Progenitor cell of endocrine pancreas (in vitro differentiated cells): ENCODE measurements at places on chromosomes 2 and 18.

DNA sequence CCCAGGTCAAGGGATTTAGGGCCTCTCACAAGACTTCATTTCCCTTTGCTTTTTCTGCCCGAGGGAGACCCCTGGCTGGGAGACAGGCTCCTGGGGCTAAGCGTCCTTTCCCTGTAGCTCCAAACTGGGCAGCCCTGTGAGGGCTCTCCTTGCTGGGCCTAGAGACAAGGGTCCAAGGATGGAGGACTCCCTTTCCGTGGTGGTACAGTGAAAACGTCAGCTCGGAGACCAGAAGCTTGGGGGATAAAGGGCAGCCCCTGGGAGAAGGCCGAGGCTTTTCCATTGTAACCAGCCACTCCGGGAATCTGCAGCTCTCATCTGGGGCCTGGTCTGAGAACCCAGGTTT lies 2.3 kb downstream of the SIX2 start:
- no peak for DNase-seq

GRCh38 chr2:172615727-172616261 lies 59.9 kb downstream of the PDK1 start:
- DNase-seq, result no peak

DNA sequence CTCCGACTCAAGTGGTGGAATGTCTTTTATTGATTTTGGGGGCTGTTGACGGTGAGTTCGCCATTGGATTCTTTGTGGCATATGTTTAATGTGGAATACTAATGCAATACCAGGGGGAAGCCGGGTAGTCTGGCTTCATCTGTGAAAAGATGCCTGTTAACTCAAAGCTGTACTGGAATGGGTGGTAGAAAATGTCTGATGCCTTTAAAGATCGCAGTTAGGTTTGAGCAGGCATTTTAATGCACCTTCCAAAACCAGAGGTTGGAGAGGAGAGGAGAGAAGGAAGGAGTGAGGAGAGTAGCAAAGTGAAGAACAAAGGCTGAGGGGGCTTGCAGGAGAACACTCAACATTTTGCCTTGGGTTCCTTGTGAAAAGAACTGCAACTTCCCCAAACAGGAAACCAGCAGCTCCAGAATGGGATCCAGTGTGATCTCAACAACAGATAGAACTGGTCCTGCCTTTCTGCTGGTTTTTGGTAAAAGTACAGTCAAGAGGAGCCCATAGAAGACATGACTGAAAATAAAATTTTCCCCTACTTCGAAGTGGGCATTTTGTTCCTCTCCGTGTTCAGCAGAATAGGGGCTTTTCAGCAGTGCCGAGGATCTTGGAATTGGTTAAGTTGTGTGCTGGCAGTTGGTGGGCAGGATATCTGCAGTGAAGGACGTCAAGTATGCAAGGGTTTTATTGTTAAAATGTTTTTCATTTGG lies 1.5 kb downstream of the ZNF532 start:
- no peak for DNase-seq

GRCh38 chr2:18251486-18251885 lies 309.0 kb downstream of the RDH14 start:
- no peak for DNase-seq

GRCh38 chr2:56981554-56981953 lies 797.8 kb downstream of the CCDC85A start:
- DNase-seq, result no peak

DNA sequence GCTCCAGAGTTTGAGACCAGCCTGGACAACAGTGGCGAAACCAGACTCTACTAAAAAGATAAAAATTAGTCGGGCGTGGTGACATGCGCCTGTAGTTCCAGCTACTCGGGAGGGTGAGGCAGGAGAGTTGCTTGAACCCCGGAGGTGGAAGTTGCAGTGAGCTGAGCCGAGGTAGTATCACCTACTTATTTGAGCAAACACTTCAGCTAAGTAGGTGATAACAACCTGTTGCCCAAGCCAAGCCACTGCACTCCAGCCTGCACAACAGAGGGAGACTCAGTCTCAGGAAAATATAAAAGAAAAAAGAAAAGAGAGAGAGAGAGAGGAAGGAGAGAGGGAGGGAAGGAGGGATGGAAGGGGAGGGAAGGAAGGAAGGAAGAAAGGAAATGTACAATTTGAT lies 21.3 kb downstream of the FER1L5 start:
- no peak for DNase-seq

DNA sequence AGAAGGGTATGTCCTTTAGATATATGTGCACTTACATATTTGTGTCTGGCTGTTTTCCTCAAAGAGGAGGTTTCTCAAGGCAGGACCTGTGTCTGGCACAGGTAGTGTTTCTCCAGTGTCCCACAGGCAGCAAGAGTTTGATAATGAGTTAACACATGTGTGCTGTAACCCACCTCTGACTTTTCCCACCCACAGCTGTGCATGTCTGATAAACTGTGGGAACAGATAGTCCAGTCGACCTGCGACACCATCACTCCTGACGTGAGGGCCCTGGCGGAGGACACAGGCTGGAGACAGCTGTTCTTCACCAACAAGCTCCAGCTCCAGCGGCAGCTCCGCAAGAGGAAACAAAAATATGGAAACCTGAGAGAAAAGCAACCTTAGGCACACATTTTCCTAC lies 58.2 kb downstream of the SLC16A14 start:
- DNase-seq, result no peak

DNA sequence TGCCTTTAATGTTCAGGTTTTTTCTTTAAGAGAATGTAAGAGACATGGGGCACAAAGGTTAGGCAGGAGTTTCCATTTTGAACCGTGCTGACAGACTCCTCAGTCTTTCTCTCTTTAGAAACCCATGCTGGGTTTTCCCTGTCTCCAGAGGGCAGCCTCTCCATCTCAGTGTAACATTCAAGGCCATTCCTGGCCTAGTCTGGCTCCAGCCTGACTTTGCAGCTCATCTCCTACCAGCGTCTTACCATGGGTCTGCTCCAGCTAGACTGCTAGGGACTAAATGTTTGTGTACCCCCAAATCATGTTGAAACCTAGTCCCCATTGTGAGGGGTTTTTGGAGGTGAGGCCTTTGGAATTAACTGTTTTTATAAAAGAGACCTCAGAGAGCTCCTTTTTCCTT lies 9.8 kb upstream of the CLIP4 start:
- no peak for DNase-seq

DNA sequence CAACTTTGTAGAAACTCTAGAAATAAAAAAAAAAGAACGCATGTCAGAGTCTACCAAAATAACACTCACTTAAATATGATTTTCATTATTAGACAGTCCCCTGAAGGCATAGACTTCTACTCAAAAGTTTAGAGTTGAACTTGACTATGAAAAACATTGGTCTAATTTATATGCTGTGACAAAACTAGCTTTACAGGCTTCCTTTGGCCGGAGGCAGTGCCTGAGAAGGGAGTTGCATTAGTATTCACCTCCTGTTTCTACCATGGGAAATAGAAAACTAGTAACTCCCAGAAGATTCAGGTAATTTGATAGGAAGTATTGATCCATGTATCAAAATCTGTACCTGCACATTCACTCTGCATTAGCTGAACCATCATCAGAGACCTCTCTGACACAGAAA lies 163.4 kb upstream of the NOSTRIN start:
- no peak for DNase-seq

DNA sequence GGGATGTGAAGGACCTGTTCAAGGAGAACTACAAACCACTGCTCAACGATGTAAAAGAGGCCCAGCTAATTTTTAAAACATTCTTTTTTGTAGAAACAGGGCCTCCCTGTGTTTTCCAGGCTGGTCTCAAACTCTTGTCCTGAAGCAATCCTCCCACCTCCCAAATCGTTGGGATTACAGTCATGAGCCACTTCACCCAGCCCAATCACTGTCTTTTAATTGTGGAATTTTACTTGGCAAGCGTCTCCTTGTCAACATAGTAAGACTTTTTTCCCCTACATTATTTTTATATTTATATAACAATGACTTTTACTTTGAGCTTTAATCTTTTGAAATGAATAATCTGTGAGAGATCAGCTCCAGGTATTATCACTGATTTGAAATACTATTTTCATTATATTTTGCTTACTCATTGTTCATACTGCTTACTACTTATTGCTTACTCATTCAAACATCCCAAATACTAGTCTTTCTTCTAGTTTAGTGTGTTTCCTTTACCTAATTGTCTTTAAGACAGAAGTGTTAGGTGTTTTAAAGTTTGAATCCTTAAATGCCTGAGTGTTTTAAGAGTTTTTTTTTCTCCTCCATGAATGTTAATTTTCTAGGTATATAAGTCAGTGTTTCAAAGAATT lies 48.9 kb downstream of the PTPN4 start:
- no peak for DNase-seq

DNA sequence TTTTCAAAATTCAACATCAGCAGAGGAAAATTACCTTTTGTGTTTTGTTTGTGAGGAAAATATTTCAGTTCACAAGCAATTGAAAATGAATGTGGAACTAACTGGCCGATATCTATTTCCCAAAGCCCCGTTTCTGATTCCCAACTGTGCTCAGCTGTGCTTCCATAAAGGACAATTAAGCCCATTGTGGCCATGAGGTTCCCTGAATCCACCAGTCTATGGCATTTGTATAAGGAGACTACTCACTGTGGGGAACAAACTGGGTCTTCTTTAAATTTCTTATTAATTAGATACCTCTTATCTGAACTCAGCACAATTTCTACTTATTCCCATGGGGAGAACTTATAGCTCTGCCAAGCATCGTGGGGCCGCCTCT lies 31.4 kb upstream of the AGAP1 start:
- DNase-seq, result no peak

- DNase-seq, result no peak
These were observed 633 bp downstream of the KIAA1328 start for GRCh38 chr18:36829362-36830157.

DNA sequence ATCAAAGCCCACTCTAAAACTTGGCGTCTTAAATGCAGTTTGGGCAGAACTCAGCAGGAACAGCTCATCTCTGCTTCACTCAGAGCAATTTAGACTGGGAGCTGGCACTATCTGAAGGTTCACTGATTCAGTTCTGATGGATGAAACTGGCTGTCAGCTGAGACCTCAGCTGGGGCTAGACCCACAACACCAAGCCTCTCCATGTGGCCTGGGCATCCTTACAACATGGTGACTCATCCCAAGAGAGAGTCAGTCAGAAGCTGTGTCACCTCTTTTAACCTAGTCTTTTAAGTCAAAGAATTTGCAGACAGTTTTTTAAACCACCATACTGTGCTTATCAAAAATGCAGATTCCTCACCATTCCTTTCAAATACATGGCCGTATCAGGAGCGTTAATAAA lies 62.6 kb upstream of the ZNF397 start:
- DNase-seq, result no peak

DNA sequence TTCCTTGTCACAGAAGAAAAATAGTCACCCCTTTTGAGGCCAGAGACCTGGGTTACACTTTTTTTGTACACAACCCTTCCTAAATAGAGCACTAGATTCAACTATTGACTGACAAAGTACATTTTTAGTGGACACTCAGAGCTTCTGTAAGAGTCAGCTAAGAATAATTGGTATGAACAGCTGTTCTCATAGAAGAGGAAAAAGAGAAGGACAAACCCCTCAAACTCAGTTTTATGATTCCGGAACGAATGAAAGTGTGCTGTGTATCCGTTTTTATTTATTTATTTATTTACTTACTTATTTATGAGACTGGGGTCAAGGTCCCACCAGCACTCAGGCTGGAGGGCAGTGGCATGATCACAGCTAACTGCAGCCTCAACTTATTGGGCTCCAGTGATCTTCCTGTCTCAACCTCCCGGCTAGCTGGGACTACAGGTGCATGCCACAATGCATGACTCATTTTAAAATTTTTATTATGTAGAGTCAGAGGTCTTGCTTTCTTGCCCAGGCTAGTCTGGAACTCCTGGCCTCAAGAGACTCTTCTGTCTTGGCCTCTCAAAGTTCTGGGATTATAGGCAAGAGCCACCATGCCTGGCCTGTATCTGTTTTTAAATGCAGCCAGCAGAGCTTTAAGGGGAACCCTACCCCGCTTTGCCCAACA lies 36.0 kb upstream of the FZD5 start:
- DNase-seq, result no peak

GRCh38 chr2:43473767-43474166 lies 122.1 kb downstream of the THADA start:
- no peak for DNase-seq

- no peak for DNase-seq
These were observed 98.6 kb downstream of the IRS1 start for GRCh38 chr2:226701052-226701451.

DNA sequence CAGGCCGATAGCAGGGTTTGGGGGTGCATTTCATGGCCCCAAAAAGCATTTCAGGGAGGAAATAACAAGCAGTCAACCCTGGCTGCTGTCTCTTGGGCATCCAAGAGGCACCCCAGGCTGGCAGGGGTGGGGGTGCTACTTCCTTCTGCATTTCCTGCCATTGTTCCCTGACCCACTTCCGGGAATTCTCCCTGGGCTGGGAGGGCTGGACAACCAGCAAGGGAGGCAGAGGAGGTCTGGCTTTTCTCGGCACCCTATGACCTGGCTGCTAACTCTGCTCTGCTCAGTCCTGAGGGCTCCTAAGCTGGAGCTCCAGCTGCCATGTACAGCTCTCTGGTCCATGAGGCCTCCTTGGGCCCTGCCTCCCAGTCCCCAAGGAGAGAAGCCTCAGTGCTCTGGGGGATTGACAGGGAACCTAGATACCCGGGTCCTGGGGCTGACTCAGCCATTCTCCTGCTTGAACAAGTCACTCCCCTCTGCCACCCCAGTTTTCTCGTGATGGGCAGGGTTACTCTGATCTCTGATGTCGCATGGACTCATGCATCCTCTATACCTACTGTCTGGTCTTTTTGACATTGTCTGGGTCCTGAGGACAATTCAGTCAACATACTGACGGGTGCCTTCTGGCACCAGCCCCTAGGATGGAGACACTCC lies 47.2 kb downstream of the DYSF start:
- DNase-seq, result no peak

- DNase-seq, result no peak
These were observed 67.8 kb downstream of the SLC66A2 start for GRCh38 chr18:79883461-79884293.

- DNase-seq, result no peak
These were observed 408.7 kb upstream of the HS6ST1 start for GRCh38 chr2:128727404-128727803.

- DNase-seq, result no peak
These were observed 863 bp downstream of the ECEL1 start for GRCh38 chr2:232486558-232487384.

GRCh38 chr18:25111377-25112288 lies 240.3 kb downstream of the ZNF521 start:
- DNase-seq, result no peak

GRCh38 chr2:26658691-26659346 lies 17.7 kb upstream of the CIB4 start:
- no peak for DNase-seq

DNA sequence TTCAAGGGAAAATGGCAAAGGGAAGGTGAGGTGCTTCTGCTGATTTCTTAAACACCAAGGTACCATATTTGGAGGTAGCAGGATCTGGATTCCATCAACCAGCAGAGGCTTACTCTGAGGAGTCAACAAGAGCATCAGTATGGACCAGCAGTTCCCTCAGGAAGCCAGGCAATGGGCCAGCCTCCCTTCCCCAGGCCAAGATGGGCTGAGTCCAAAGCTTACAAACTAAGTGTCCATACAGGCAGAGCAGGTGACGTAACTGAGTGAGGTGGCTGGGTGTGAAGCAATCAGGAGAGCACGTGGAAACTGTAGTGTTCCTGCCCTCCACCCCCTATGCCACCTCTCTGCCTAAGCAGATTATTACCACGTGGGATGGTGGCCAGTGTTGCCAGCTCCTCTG lies 134.2 kb upstream of the HNRNPA3 start:
- no peak for DNase-seq

GRCh38 chr2:2806711-2807110 lies 475.6 kb upstream of the MYT1L start:
- no peak for DNase-seq
